ENCODE measurements at places on chromosomes 16 and 17.

GRCh38 chr17:79072544-79072943, 2.1 kb upstream of the ENGASE start:
- peaks cover 15% of the 10 kb centered on the region for H3K4me1 ChIP-seq
- no peak for DNase-seq
- no peak overlapping the region for H3K4me3 ChIP-seq
- H3K27ac ChIP-seq = no peak overlapping the region
- peaks cover 5% of the 10 kb centered on the region for H3K27me3 ChIP-seq

DNA sequence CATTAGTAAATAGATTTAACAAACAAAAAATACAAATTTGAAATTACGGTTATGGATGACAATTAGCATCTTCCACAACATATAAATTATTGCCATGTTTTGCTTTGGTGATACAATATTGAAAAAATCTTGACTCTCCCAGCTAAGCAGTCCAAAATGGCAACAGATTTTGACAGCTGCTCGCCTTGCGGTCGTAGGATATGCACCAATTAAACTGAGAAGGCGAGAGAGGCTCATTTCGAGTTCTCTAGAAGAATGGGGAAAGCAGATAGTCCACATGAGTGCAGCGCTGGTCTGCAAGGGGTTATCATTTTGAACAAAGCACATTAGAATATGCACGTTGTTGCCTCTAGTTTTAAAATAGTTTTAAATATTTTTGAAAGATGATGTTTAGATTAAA, 55.3 kb downstream of the AKAP1 start:
- DNase-seq = no peak
- no peaks in the 10 kb centered on the region for H3K36me3 ChIP-seq
- no peak overlapping the region for H3K27ac ChIP-seq

DNA sequence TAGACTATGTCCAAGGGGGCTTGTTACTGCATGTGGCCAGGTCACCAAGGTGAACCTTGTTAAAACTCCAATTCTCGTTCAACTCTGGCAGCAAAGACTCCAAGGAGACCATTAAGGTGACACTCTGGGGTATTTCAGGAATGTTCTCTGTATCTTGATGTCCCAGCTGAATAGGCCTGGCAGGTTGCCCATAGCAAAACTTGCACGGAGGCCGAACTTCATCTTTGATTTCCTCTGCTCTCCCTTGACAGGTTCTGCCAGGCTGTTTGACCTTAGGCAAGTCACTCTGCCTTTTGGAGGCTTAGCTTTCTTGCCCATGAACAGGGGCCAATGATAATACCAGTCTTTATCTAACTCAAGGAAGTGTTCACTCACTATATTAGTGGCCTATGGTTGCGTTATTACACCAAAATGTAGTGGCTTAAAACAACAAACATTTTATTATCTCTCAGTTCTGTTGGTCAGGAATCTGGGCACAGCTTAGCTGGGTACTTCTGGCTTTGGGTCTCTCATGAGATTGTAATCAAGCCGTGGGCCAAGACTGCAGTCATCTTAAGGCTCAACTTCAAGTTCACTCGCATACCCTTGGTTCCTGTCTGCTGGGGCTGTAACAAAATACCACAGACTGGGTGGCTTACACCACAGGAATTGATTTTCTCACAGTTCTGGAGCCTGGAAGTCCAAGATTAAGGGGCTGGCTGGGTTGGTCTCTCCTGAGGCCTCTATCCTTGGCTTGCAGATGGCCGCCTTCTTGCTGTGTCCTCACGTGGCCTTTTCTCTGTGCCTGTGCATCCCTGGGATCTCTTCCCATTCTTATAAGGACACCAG, 168.5 kb downstream of the UTP18 start:
- peaks cover 3% of the 10 kb centered on the region for H3K4me1 ChIP-seq
- no peaks in the 10 kb centered on the region for H3K36me3 ChIP-seq
- no peak for DNase-seq
- no peak overlapping the region for H3K27ac ChIP-seq

DNA sequence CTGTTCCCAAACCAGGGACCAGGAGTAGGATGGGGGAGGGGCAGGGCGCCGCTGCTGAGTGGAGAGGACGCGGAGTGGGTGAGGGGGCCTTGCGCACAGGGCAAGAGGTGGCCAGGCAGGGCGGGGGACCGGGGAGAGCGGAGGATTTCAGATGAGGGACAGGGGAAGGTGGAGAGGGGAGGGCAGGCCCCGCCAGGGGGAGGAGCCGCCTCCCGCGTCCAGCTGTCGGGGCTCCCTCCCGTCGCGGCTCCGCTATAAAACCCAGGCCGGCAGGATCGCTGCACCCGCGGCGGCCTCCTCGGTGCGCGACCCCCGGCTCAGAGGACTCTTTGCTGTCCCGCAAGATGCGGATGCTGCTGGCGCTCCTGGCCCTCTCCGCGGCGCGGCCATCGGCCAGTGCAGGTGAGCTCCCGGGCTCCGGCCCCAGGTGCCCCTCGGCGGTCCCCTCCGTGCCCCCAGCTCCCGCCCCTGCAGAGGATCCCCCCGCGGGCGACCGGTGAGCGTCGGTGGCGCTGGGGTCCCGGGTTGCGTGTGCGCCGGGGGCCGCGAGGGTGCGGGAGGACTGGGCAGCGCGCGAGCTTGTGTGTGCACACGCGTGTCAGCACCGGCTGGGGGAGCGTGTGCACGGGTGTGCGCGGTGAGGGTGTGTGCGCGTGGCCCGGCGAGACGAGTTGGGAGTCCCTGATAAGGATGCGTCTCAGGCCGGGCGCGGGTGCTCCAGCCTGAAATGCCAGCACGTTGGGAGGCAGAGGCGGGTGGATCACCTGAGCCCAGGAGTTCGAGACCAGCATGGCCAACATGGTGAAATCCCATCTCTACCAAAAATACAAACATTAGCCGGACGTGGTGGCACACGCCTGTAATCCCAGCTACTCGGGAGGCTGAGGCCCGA, at the start of gene CA4:
Gene CA4, plus strand, starts transcription at position 283 of the 892 bp plus-strand sequence. Its CDS starts 62 bp downstream, at position 345.
- H3K36me3 ChIP-seq = no peaks in the 10 kb centered on the region
- peak within 1 kb of the TSS; percentile 62 for H3K4me3 ChIP-seq
- peaks cover 20% of the 10 kb centered on the region for H3K4me1 ChIP-seq
- DNase-seq = no peak
- H3K27me3 ChIP-seq = peaks cover 61% of the 10 kb centered on the region

DNA sequence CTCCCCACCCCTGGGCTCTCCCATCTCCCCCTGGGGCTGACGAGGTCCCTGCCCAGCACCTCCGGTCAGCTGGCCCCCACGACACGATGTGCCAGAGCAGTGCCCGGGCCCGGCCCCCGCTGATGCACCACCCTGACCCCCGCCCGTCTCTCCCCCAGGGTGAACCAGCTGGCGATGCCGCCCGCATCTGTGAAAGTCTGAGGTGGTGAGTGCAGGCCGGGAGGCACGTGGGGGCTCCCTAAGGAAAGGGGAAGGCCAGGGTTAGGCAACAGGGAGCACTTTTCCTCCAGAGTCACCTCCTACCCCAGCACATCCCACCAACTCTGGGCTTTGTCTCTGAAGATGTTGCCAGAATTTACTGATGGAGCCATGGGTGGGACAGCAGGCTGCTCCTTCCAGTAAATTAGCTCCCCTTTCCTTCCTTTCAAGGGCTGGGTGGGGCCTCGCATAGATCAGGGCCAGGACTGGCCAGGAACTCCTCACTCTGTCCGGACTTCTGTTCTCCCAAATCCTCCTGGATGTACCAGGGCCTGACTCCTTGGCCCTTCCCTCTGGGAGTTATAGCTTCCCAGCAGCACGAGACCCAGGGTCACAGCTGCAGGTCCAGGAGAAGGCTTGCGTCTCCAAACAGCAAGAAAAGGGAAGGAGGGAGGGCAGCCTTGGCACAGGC, 18.3 kb downstream of the MYBBP1A start:
- no peak for DNase-seq
- H3K4me1 ChIP-seq = peaks cover 1% of the 10 kb centered on the region
- no peak overlapping the region for H3K27ac ChIP-seq
- peaks cover 4% of the 10 kb centered on the region for H3K27me3 ChIP-seq
- peaks cover 25% of the 10 kb centered on the region for H3K36me3 ChIP-seq
- H3K4me3 ChIP-seq = no peak overlapping the region

- H3K4me1 ChIP-seq = peaks cover 59% of the 10 kb centered on the region
- H3K27ac ChIP-seq = peak overlapping the region; percentile 77
- peak overlapping the region; percentile 67 for H3K4me3 ChIP-seq
- H3K36me3 ChIP-seq = peaks cover 70% of the 10 kb centered on the region
- H3K27me3 ChIP-seq = no peaks in the 10 kb centered on the region
Measured at GRCh38 chr16:28935924-28936783, 4.4 kb downstream of the CD19 start.

- H3K36me3 ChIP-seq = no peaks in the 10 kb centered on the region
- DNase-seq = no peak
- no peak overlapping the region for H3K4me3 ChIP-seq
- no peak overlapping the region for H3K27ac ChIP-seq
- H3K4me1 ChIP-seq = peaks cover 24% of the 10 kb centered on the region
- no peaks in the 10 kb centered on the region for H3K27me3 ChIP-seq
Measured at GRCh38 chr17:57504208-57504607, 240.9 kb downstream of the CCDC182 start.

DNA sequence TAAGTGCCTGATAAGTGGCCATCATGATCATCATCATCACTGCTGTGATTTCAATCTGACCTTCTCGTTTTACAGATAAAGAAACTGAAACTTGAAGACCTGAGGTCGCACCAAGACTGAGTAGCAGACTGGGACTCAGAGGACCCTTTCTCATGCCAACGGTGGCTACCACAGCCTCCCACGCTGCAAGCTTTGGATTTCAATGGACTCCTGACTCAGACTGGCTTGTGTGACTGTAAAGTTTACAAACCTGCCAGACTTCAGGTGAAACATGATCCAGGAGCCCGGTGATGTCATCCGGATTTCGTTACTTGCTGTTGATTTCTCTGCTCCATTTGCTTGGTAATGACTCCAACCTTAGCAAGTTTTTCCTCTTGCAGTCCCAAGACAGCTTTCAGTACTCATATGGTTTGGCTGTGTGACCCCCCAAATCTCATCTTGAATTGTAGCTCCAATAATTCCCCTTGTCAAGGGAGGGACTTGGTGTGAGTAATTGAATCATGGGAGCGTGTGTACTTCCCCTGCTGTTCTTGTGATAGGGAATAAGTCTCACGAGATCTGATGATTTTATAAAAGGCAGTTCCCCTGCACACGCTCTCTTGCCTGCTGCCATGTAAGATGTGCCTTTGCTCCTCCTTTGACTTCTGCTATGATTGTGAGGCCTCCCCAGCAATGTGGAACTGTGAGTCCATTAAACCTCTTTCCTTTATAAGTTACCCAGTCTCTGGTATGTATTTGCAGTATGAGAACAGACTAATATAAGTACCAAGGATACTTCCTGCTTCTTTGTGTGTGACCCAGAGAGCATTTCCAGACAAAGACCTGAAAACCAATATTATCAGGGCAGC, 26.7 kb upstream of the IRX6 start:
- DNase-seq = no peak
- H3K27me3 ChIP-seq = peaks cover 6% of the 10 kb centered on the region
- no peak overlapping the region for H3K4me3 ChIP-seq
- no peak overlapping the region for H3K27ac ChIP-seq

GRCh38 chr16:50520451-50521245, 27.5 kb upstream of the NKD1 start:
- no peak overlapping the region for H3K27ac ChIP-seq
- no peak for DNase-seq
- H3K4me3 ChIP-seq = no peak overlapping the region
